NCI-H2107 (cell line): ENCODE measurements at places on chromosomes 1 and 21.

- no peak for DNase-seq
Observed at GRCh38 chr1:52904927-52905698, 16.4 kb downstream of the ECHDC2 start.

DNA sequence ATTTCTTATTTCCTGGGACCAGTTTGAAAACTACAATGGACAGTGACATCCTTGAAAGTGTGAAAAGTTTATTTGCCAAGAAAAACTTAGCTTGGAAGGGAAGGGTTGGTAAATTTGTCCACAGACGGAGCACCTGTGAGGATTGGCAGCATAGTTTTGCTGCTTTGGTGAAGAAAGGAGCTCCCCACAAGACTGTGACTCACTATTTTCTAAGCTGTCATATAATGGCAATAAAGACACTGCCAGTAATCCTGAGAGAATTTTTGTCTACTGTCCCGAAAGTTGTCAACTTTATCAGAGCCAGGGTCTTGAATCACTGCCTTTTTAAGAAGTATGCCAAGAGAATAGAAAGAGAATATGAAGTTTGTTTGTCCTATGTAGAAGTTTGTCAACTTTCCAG is 230.8 kb downstream of the NEGR1 start:
- no peak for DNase-seq

DNA sequence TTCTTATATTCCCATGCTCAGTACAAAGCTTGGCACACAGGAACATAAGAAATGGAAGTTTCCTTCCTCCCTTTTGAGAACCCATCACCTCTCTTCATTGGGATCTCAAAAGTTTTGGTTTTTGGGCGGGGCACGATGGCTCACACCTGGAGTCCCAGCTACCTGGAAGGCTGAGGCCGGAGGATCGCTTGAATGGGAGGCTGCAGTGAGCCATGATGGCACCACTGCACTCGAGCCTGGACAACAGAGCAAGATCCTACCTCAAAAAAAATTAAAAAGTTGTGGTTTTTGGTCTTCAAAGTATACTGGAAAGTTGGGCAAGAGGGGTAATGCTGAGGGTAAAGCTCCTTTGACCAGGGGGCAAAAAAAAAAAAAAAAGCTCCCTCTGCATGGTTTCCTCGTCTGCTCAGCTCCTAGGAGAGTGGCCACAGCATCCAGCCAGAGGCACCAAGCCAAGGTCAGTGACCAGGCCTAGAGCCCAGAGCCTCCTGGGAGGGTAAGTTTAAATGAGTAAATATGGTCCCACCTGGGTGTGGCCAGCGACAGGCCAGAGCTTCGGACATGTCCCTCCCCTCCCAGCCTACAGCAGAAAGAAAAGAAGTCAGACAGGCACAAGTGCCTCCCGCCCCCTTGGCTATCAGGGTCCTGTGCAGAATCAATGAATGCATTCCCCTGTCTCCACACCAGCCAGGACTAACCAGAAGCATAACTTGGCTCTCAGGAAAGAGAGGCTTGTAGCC is 5.0 kb downstream of the MEF2D start:
- DNase-seq: no peak

DNA sequence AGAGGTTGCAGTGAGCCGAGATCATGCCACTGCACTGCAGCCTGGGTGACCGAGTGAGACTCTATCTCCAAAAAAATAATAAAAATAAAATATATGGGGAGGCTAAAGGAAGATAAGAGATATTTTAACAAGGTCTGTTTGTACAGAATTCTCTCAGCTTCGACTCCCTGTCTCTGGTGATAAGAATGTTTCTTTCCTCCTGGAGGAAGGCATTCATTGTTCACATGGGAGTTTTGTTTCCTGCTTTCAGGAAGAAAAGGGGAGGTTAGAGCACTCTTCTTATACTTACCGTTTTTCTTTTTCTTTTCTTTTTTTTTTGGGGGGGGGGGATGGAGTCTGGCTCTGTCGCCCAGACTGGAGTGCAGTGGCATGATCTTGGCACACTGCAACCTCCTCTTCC is 2.0 kb upstream of the NAXE start:
- no peak for DNase-seq

GRCh38 chr1:85151446-85151845 is 49.4 kb downstream of the SYDE2 start:
- no peak for DNase-seq

GRCh38 chr1:60936163-60936562 is 146.2 kb upstream of the NFIA start:
- DNase-seq: no peak

GRCh38 chr1:51019811-51020210 is 49.8 kb downstream of the CDKN2C start:
- DNase-seq: no peak

DNA sequence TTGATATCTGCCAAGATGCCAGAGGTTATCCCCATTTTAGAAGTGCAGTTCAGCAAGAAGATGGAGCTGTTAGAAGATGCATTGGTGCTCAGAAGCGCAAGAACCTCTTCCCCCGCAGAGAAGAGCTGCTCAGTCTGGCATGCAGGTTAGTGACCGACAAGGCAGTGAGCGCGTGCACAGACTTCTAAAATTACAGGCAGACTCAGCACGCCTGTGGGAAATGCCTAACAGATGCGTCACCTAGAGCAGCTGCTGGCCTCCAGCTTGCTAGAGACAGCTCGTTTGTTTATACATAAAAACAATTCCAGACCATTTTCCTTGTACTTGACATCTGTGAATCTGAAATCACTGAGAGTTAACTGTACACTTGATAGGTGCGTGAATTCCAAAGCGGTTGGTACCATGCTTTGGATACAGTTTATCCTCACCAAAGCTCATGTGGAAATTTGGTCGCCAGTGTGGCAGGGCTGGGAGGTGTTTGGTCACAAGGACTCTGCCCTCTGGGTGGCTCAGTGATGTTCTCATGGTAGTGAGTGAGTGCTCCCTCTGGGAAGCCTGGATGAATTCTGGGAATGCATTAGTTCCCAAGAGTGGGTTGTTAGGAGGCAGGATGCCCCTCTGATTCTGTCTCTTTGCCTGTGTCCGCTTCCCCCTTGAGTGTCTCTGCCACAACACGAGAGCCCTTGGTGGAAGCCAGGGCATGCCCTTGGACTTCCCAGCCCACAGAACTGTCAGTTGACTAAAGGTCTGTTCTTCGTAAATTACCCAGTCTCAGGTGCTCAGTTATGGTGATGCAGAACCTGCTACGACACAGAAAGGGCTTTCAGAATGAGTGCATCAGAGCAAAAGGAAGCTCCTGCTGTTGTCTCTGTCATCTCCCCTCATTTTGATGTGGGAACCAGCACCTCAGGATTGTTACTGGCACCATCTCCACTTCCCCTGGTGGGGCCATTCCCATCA is 24.4 kb downstream of the SNAP47 start:
- peak; percentile 73 for DNase-seq

DNA sequence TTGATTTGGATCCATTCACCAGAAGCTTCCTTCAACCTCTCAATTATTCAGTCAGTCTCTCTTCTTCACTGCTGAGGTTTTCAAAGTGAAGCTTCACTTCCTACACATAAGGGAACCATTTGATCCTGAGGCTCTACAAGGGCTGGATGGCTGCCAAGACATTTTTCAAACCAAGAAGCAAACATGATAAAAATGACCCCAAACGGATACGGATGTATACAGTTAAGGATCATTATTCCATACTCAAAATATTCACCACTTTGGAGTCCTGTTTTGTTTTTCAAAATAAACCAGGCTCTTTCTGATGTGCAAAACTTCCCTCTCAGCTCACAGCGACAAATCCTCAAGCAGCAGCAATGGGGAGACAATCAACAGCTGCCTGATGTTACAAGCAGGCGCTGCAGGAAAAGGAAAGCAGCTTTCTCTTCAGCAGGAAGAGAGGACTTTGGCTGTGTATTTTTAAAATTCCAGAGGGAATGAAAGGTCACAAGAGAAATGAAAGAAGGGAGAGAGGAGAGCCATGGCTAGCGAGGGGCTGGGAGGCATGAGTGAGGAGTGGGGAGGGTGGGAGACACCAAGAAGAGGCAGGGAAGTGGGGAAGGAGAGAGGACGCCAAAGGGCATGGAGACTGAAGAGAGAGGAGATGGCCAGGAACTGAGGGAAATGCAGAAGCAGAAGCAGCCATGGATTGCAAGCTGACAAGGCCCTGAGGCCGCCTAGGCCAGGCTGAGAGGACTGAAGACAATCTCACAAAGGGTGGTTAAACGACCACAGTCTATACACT is 145.4 kb downstream of the SLC45A1 start:
- no peak for DNase-seq

GRCh38 chr1:16614361-16615252 is 1.2 kb upstream of the NBPF1 start:
- DNase-seq: no peak

- no peak for DNase-seq
Observed at GRCh38 chr1:222047366-222047765, 305.5 kb upstream of the DUSP10 start.

GRCh38 chr1:9849691-9850441 is 26.1 kb upstream of the CLSTN1 start:
- DNase-seq: no peak

DNA sequence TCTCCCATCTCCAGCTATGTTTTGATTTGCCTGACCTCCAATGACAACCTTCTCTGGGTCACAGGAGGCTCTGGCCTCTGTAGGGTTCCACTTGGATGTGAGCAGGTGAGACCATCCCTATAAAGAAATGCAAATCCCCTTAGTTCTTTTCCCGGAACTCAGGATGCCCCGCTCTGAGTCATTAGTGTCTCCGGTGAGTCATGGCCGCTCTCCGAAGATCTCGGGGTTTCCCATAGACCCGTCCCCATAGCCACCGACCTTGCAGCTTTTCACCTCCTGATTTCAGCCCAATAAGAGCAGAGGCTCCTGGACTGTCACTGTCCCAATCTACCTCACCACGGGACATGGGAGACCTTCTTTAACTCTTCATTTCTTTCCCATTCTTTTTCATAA is 98.2 kb downstream of the PGBD5 start:
- no peak for DNase-seq

DNA sequence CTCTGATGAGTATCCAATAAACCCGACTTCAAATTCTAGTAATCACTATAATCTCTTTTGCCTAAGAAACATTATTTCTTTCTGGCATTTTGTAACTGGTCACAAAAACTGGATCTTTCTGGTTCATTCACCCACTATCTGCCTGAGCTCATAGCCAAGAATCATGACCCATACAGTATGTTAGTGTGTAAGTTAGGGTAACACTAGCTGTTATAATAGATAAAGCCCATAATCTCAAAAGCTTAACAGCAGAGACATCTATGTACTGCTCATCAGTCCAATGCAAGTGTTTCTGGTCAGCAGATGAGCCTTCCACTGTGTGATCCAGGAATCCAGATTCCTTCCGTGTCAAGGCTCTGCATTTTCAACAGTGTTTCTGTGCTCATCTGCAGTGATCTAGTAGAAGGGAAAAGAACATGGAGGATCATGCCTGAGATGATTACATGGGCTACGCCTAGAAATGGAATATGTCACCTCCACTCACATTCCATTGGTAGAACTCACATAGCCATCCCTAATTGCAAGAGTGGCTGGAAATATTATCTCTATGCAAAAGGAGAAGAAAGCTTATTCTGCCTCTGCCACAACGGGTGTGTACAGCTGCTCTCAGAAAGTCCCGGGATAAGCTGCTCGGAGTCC is 27.7 kb downstream of the RRAGC start:
- DNase-seq: no peak
